ENCODE measurements at places on chromosomes 13 and 19.

DNA sequence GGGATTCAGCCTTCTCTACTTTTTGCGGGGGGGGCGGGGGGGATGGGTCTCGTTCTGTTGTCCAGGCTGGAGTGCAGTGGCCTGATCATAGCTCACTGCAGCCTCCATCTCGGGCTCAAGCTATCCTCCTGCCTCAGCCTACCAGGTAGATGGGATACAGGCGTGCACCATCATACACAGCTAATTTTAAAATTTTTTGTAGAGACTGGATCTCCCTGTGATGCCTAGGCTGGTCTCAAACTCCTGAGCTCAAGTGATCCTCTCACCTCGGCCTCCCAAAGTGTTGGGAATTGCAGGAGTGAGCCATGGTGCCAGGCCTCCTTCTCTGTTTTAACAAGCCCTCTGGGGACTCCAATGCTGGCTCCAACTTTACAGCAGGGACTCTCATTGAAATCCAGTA, 569 bp upstream of the ZNF792 start:
- DNase-seq: no peak

DNA sequence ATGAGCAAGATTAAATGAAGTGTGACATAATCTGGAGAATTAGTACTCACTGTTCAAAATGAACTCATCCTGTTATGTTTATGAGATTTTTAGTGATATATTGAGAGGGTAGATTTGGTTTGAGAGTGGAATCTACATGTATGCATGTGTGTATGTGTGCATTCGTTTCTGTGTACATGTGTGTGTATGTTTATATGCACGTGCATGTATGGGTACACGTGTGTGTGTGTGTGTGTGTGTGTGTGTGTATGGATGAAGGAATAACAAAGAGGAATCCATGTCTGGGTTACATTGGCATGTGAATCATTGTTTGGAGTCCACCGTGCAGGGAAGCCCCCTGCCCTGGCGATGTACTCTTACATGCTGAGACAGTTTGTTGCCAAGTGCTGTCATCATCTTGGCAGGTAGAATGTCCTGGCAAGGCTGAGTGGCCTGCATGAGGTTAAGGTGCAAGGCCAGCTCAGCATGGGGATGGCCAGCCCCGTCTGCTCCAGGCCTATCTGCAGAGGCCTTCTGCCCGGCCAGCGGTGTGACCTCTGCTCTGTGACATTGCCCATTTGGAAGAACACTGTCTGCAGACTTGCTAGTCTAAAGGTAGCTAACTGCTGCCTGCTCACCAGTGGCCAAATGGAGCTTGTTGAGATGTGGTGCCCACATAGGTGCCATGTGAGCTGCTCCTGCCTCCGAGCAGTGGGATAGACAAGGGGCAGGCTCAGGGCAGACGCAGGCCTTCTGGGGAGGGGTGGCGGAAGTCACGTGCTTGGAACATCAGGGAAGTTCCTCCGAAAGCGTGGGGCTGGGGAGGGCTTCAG, 222.3 kb downstream of the TEX29 start:
- DNase-seq: no peak

- DNase-seq: peak; percentile 92
Measured at GRCh38 chr13:50366488-50367174, 351.4 kb downstream of the KCNRG start.

- no peak for DNase-seq
Measured at GRCh38 chr13:38688674-38689073, 1.8 kb downstream of the FREM2 start.

- DNase-seq: no peak
Measured at GRCh38 chr19:6392221-6393073, 517 bp downstream of the GTF2F1 start.

GRCh38 chr19:10961073-10961860, 437 bp downstream of the SMARCA4 start:
- peak; percentile 36 for DNase-seq

DNA sequence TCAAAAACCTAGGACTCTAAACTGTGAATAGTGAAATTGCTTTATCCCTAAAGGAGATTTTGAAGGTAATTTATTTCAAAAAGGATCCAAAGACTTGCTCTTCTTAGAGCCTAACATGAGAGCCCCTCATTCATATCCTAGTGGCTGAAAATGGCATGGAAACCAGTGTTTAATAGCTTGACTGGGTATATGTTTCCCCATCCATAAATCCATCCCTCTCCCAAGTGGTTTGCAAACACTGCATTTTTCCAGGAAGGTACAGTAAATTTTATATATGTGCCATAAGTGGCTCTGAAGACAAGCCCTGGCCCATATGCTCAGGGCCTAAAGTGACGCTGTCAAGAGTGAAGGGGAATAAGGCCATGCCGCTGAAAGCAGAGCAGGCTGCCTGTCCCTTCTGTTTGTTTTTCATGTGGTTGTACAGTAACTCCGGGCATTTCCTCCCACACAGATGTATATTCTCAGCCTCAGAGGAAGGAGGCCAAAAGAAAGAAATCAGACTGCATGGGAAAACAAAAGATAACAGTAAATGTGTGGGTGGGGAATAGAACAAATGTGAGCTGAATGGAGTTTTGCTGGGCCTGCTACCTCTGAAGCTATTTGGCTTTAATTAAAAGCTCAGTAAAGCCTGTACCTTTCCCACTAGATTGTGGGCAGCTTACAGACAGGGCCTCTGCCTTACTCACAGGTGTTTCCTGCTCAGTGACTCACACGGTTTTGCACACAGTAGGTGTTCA, 181.9 kb downstream of the PCDH9 start:
- DNase-seq: peak; percentile 0

DNA sequence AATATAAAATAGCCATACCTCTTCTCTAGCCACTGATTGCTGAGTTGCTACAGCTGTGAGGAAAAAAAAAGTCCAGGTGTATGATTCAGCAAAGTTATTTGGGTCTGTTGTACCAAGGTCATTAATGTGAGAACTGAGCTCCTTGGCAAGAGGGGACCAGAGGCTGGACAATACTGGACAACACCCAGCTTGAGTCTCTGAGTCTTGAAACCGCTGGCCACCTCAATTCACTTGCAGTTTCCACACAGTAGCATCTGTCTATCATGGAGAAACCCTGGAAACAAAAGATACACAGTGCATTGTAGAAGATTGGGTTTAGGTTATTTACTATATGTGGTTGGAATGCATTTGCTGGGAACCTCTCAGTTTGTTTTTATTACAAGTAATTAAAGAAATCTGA, 60.4 kb downstream of the WDFY2 start:
- no peak for DNase-seq

DNA sequence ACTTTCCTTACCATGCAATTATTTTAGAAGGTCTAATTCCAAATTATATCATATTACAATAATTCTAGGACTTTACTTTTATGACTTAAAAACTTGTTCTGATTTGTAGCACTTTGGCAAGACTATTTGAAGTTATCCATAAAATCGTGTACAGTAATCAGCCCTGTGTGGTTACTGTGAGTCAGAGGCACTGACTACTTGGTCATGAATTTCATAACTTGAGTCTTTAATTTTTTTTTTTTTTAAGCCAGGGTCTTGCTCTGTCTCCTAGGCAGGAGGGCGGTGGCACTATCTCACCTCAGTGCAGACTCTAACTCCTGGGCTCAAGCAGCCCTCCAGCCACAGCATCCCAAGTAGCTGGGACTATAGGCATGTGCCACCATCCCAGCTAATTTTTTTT, 1319.2 kb upstream of the SLC10A2 start:
- DNase-seq: no peak

GRCh38 chr19:51000981-51001380, 423 bp downstream of the KLK8 start:
- no peak for DNase-seq

GRCh38 chr13:87089391-87089790, 581.8 kb upstream of the SLITRK5 start:
- DNase-seq: no peak

GRCh38 chr19:51766461-51766860, 5.5 kb downstream of the FPR2 start:
- no peak for DNase-seq

DNA sequence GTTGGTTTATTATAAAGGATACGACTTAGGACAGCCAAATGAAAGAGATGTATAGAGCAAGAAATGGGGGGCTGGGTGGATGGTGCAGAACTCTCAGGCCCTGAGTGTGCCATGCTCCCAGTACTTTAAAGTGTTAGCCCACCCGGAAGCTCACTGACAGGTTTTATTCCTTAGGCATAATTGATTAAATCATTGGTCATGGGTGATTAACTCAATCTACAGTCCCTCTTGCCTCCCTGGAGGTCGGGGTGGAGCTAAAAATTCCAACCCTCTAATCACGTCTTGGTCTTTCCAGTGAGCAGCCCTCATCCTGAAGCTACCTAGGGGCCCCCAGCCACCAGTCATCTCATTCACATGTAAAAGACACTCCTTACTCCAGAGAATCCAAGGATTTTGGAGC, 9.9 kb upstream of the LEUTX start:
- no peak for DNase-seq

- DNase-seq: no peak
Measured at GRCh38 chr19:51040151-51040550, 5.3 kb upstream of the KLK12 start.

DNA sequence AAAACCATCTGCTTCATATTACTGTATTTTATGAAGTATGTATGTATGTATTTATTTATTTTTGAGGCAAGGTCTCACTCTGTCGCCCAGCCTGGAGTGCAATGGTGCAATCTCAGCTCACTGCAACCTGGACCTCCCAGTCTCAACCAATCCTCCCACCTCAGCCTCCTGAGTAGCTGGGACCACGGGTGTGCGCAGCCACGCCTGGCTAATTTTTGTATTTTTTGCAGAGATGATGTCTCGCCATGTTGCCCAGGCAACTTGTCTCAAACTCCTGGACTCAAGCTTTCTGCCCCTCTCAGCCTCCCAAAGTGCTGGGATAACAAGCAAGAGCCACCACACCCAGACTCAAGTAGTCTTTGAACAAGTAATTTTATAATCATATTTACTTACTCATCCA, 5.5 kb downstream of the KATNAL1 start:
- DNase-seq: no peak

DNA sequence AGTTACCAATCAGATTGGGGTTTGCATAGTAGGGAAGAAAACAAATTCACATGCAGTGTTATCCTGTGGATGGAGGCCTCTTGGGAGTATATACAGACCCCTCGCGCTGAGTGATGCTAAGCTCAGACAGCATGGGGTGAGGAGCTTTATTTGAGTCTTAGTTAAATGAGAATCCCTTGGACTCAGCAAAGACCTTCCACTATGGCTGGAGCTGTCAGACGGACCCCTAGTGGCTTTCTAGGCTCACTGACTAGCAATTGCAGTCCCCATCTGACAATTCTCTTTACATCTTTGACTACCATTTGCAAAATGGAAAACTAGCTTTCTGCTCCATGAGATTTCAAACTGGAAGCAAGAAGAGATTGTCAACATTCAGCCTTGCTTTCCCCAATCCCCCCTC, 90.4 kb downstream of the STOML3 start:
- DNase-seq: no peak

DNA sequence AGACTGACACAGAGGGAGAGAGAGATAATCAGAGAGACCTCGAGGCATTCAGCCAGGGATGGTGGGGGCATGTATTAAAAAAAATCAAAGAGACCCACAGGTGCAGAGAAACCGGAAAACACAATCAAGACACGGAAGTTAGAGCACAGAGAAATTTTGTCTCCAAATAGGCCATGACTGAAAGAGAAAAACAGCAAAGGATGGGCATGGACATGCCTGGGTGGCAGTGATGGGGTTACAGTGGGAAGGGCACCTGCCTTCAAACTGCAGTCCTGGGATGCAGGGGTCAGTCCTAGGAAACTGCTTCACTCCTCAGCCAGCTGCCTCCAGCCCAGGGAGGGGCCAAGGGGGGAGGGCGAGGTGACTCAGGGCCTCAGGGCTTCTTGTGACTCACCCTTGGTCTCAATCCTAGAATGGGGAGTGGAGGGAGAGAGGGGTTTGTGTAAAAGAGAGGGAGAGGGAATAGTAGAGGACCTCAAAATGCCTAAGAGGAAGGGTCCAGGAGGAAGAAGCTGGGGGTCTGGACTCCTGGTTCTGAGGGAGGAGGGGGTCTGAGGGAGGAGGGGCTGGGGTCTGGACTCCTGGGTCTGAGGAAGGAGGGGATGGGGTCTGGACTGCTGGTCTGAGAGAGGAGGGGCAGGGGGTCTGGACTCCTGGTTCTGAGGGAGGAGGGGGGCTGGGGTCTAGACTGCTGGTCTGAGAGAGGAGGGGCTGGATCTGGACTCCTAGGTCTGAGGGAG, 3.6 kb upstream of the KCNN4 start:
- peak; percentile 80 for DNase-seq

GRCh38 chr13:99545979-99546378, 44.7 kb downstream of the TM9SF2 start:
- DNase-seq: no peak

GRCh38 chr19:8413629-8413995, 507 bp downstream of the MARCHF2 start:
- no peak for DNase-seq

- DNase-seq: no peak
Measured at GRCh38 chr13:73222627-73223305, 164.0 kb downstream of the KLF5 start.

DNA sequence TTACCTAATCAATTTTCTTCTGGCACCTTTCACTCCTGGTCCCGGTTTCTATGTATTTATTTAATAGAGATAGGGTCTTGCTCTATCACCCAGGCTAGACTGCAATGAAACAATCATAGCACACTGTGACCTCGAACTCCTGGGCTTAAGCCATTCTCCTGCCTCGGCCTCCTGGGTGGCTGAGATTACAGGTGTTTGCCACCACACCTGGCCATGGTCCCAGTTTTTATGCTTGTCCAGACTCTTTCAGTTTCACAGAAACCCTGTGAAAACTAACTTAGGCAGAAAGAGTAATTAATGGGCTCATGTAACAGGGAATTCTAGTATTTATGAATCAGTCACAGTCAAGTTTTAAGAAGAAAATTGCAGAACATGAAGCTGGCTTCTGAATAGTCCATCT, 9.0 kb upstream of the STK24 start:
- DNase-seq: no peak

DNA sequence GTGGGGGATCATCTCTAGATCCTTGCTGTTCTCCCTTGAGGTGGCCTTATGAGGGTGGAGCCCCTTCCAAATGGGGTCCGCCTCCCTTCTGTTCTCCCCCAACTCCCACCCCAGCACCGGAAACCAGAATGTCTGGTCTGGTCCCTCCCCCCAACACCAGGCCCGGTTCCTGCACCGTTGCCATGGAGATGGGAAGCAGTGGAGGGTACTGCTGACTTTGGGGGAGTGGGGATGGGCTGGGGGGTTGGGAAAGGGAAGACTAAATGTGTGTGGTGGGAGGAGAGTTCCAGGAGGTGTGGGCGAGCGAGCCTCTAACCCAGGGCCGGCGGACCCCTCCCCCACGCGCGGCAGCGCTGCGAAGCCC, 1.7 kb downstream of the SHANK1 start:
- DNase-seq: no peak

DNA sequence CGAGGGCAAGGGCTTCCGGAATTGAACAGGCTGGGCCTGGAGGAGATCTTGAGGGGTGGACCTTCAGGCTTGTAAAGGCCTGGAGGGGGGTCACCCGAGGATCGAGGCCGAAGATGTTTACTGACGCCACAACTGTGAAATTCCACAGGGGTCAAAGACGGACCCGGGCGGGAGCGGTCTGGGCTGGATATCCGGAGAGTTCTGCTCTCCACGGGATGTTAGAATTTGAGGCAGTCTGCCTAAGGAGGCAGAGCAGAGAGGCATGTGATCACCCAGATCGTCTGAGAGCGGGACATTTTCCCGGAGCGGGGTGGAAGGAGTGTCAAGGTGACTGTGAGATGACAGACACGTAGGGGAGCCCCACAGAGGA, 13.2 kb downstream of the KLHL26 start:
- no peak for DNase-seq

Data from activated CD4-positive, alpha-beta T cell treated with anti-CD3 and anti-CD28 coated beads, Interleukin-2, Interleukin-6, amounts not matched to agents 100 ng/mL and 50 ng/mL, durations not matched to agents 16 hours and 8 hours (primary cell).